Osteocyte (in vitro differentiated cells): ENCODE measurements at places on chromosomes 13 and 19. TPM values are rescaled to one million over a fixed set of nuclear protein-coding genes. Genes with fewer than 3 reads are reported as not detected.
A peak's percentile ranks its signal among the peaks of the same experiment; 100 is the strongest.

GRCh38 chr19:33879818-33880575 is 83.3 kb downstream of the KCTD15 start:
- no peaks in the 10 kb centered on the region for H3K36me3 ChIP-seq
- DNase-seq: no peak
- H3K27ac ChIP-seq: peak overlapping the region; percentile 96
- no peaks in the 10 kb centered on the region for H3K27me3 ChIP-seq
- H3K4me3 ChIP-seq: peak overlapping the region; percentile 30

DNA sequence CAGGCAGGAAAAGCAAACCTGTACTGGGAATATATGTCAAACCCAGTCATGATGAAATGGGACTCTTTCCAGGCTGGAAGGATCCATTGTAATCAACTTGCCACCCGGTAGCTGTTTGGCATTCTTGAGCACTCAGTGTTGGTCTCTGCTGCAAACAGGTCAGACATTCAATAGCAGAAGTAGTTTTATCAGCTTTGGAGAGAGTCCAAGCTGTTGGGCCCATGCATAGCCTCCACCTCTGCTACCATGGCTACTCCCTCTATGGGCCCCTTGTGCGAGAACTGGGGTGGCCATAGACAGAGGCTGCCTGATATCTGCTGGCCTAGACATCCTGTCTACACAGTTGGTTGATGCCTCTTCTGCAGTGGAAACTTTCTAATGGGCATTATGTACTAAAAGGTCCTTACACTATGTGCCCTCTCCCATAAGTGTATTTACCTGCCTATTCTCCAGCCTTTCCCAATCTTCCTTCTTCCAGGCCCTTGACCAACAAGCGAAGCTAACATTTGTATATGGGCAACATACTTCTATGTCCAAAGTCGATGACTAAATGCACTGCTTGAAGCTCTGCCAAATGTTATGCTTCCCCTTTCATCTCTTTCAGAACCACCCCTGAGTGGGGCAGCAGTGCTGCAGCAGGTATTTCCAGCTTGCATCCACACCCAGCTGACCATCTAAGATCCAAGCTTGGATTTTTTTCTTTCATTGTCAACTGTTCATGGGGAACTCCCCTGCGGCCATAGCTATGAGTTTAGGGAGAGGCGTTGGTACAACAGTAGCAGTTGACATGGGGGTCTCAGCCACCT is 5.3 kb upstream of the RNF6 start:
- DNase-seq: no peak
- H3K27ac ChIP-seq: no peak overlapping the region
- peaks cover 10% of the 10 kb centered on the region for H3K4me1 ChIP-seq
- no peak overlapping the region for H3K4me3 ChIP-seq
- H3K27me3 ChIP-seq: peaks cover 6% of the 10 kb centered on the region

DNA sequence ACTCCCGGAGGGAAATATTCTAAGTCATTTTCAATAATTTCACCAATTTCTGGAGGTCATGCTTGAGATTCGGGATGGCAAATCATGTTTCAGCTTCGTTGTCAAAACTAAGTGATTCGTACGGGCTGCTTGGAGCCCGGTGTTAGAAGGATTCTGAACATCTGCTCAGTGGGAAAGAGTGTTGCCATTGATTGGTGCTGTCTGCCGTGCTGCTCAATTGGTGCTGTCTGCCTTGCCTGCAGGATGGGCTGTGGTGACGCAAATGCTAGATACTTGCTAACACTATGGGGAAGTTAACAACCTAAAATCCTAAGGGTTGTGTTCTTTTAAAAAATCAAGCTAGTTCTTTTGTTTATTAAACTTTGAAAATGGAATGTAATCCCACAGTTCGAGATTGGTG is 17.3 kb upstream of the CACNG8 start:
- H3K36me3 ChIP-seq: no peaks in the 10 kb centered on the region
- H3K4me3 ChIP-seq: no peak overlapping the region
- no peaks in the 10 kb centered on the region for H3K4me1 ChIP-seq
- no peak for DNase-seq
- H3K27me3 ChIP-seq: peaks cover 19% of the 10 kb centered on the region
- H3K27ac ChIP-seq: no peak overlapping the region

DNA sequence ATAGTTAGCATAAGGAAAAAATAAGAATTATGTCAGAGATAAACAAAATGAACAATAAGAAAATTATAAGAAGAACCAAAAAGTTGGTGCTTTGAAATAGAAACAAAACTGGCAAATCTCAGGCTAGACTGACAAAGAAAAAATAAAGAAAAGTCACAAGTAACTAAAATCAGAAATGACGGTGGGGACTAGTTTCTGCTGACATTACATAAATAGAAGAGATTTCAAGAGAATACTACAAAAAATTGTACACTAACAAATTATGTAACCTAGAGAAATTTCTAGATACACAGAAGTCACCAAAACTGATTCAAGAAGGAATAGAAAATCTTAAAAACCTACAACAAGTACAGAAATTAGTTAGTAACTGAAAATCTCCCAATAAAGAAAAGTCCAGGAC is 355.6 kb upstream of the SGCG start:
- H3K4me3 ChIP-seq: no peak overlapping the region
- H3K4me1 ChIP-seq: no peaks in the 10 kb centered on the region
- no peaks in the 10 kb centered on the region for H3K36me3 ChIP-seq
- no peak overlapping the region for H3K27ac ChIP-seq

Gene KLK2
- not detected in 2 replicates for total RNA-seq
